Mammary epithelial cell (primary cell): ENCODE measurements at places on chromosomes 12 and 14. TPM values are rescaled to one million over a fixed set of nuclear protein-coding genes. Genes with fewer than 3 reads are reported as not detected.

GRCh38 chr12:128052331-128052730 is 214.6 kb upstream of the TMEM132C start:
- no peak for DNase-seq

GRCh38 chr12:107178776-107179175 is 85.4 kb upstream of the CRY1 start:
- no peak for DNase-seq

GRCh38 chr12:77062846-77063461 is 2.4 kb downstream of the E2F7 start:
- DNase-seq, result no peak

GRCh38 chr14:97796511-97796910 is 999.3 kb downstream of the VRK1 start:
- DNase-seq, result no peak

DNA sequence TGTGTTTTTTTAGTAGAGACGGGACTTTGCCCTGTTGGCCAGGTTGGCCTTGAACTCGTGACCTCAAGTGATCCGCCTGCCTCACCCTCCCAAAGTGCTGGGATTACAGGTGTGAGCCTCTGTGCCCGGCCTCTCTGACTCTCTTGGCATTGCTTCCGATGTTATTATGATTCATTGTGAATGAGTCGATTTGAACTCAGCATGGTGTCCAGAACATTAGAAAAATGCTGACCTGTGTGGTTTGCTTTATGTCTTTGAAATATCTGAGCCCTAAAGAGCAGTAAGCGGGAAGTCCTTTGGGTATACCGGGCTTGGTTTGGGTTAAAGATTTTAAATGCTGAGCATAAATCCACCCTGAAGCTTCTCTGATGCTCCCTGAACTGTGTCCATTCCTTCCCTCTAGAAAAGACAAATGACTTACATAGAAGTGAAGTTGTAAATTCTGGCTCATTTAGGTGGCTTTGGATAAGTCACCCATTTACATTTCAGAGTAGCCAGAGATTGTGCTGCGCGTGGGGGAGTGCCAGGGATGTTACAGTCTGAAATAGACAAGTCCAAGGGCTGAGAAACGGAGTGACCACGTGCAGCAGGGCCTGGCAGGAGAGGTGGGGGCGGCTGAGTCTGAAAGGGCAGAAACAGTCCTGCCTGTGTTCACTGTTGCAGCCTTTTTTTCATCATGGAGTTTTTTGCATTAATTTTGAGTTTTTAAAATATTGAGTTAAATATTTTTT is 39.6 kb downstream of the SLC15A4 start:
- no peak for DNase-seq

GRCh38 chr12:92143258-92143657 is 2.4 kb downstream of the BTG1 start:
- DNase-seq, result no peak

GRCh38 chr12:65937161-65937641 is 112.9 kb downstream of the HMGA2 start:
- no peak for DNase-seq

- no peak for DNase-seq
These were observed 1206.0 kb upstream of the FLRT2 start for GRCh38 chr14:84323978-84324377.

DNA sequence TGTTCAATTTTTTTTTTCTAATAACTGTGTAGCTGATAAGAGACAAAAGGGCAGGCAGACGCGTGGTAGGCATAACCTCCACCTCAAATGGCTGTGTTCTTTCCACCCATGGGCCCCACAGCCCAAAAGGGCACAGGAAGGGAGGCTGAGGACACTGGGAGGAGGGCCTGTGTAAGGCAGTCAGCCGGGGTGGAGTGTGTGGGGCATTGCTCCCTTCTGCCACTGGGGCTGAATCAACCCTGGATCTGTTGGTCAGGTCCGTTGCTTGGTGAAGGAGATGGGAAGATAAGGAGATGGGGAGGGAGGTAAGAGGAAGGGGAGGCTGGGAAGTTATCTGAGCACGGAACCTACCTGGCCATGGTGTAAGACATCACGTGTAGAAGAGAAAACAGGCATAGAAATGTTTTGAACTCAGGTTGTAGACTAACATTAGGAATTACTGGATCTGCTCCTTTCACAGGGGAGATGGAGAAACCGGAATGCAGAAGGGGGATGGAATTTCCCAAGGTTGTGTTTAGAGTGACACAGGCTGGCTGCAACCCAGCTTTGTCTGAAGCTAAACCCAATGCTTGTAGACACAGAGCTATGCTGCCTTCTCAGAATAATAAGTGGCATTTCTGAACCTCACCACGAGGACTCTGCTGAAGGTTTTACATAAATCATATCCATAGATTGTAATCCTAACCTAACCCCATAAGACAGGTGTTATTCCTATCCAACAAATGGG is 138.5 kb upstream of the NOS1 start:
- DNase-seq, result no peak

Gene HOXC12
- polyA plus RNA-seq, result 0.05 TPM

Gene MORN3
- polyA plus RNA-seq, result 0.01 TPM

Gene LUM
- polyA plus RNA-seq, result not detected

Gene TTC9
- 5.2 TPM for polyA plus RNA-seq

Gene PAX9
- polyA plus RNA-seq, result 1.00 TPM

Gene FAIM2
- not detected for polyA plus RNA-seq

Gene SPX
- 0.15 TPM for polyA plus RNA-seq

Gene SERPINA9
- 0.08 TPM for polyA plus RNA-seq
